ENCODE measurements at places on chromosomes 3 and 15. TPM values are rescaled to one million over a fixed set of nuclear protein-coding genes. Genes with fewer than 3 reads are reported as not detected.

SLC12A1 gene
- total RNA-seq: 2.1 TPM

DNAH12 gene
- total RNA-seq: 0.71 TPM

ARPIN gene
- 28.5 TPM for total RNA-seq

STAC gene
- 13.7 TPM for total RNA-seq

ST3GAL6 gene
- total RNA-seq: 7.3 TPM

ANKDD1A gene
- 10.4 TPM for total RNA-seq

GOLGA6A gene
- total RNA-seq: 0.49 TPM

NLGN1 gene
- 74.2 TPM for total RNA-seq

P2RY12 gene
- total RNA-seq: 3.0 TPM

FAM81A gene
- total RNA-seq: 4.2 TPM

CD96 gene
- total RNA-seq: 1.3 TPM

GABRB3 gene
- total RNA-seq: 44.0 TPM

KCNMB2 gene
- total RNA-seq: 7.8 TPM

NOX5 gene
- total RNA-seq: 0.55 TPM

SLC22A13 gene
- 0.27 TPM for total RNA-seq

CCR9 gene
- total RNA-seq: not detected

IQCF2 gene
- not detected for total RNA-seq

PLSCR5 gene
- not detected for total RNA-seq

CEP19 gene
- total RNA-seq: 7.4 TPM

TM4SF18 gene
- 13.9 TPM for total RNA-seq

FBXO40 gene
- total RNA-seq: 0.22 TPM

UBA7 gene
- total RNA-seq: 28.0 TPM

CLDN18 gene
- not detected for total RNA-seq

EMC7 gene
- total RNA-seq: 24.5 TPM

SCN11A gene
- 1.4 TPM for total RNA-seq

CHRD gene
- 26.8 TPM for total RNA-seq

LXN gene
- 14.3 TPM for total RNA-seq

TGM4 gene
- not detected for total RNA-seq

SNRPA1 gene
- 47.7 TPM for total RNA-seq

TMEM207 gene
- total RNA-seq: not detected

ACKR2 gene
- total RNA-seq: 1.1 TPM

SOX14 gene
- total RNA-seq: not detected

GOLGA6L7 gene
- not detected for total RNA-seq

GPR87 gene
- 1.3 TPM for total RNA-seq

CCDC80 gene
- total RNA-seq: 43.5 TPM

THSD4 gene
- 85.5 TPM for total RNA-seq

KLHDC8B gene
- 49.9 TPM for total RNA-seq
